Activated CD8-positive, alpha-beta memory T cell treated with anti-CD3 and anti-CD28 coated beads for 24 hours (primary cell): ENCODE measurements at places on chromosomes 2 and 18.
A peak's percentile ranks its signal among the peaks of the same experiment; 100 is the strongest.

DNA sequence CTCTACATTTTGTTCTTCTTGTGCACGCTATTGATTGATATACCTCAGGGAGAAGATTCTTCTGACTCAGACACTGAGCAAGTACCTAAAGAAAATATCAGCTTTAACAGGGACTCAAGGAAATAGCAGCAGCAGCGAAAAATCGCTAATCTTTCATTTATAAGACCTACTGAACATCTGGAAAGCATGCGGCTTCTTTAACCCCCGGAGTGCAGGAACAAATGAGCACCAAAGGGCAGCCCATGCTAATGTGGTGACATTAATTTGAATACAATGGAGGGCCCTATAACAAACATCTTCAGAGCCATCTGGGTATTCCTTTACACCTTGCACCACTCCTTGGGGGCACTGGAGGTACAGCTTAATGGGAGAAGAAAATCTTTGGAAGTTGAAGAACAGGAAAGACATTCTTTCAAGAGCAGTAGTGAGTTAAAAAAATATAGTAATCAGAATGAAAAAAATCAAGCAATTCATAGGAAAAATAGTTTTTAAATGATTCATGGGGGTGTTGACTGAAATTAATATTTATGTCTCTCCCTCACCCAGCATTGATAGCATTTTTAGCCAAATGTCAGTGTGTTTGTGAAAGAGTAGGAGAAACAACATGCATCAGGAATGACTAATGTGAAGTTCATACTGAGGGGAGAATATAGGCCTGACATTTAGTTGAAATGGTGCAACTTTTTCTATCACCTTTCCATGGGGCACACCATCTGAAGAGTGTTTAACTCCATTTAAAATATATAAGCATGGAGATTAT is 281.7 kb downstream of the HRH4 start:
- DNase-seq = no peak

GRCh38 chr2:207434306-207434705 is 95.5 kb upstream of the CREB1 start:
- no peak for DNase-seq

DNA sequence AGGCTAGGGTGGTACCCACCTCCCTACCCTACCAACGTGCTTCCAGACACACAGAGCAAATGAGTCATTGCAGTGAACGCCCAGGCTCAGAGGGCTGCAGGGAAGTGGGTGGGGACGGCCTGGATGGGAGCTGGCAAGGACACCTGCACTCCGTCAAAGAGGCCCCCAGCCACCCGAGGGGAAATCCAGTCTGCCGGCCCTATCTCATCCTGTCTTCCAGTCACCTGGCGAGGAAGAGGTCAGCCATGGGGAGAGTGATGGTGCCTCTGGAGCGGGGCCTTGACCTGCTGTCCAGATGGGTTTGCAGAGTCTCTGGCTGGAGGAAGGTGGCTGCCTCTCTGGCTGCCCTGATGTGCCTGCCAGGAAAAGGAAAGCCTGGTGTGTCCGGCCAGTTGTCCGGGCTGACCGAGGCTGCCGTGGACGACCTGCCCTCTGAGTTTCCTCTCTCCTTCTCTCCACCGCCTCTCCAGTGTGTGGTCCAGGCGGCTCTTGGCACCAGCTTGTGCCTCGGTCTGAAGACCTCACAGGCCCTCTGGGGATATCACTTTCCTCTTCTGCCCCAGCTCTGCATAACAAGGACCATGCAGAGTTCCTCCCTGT is 209.7 kb upstream of the COPS8 start:
- DNase-seq = no peak

DNA sequence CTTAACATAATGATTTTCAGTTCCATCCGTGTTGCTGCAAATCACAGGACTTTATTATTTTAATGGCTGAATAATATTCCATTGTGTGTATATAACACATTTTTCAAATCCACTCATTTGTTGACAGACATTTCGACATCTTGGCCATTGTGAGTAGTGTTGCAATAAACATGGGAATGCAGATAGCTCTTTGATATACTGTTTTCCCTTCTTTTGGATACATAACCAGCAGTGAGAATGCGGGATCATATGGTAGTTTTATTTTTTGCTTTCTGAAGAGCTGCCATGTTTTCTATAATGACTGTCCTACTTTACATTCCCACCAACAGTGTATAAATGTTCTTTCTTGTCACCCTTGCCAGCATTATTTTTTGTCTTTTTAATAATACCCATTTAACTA is 420.3 kb upstream of the CHAC2 start:
- no peak for DNase-seq

- DNase-seq = no peak
Observed at GRCh38 chr2:62339413-62339812, 143.5 kb downstream of the B3GNT2 start.

- no peak for DNase-seq
Observed at GRCh38 chr18:44579028-44579702, 101.5 kb upstream of the SETBP1 start.

DNA sequence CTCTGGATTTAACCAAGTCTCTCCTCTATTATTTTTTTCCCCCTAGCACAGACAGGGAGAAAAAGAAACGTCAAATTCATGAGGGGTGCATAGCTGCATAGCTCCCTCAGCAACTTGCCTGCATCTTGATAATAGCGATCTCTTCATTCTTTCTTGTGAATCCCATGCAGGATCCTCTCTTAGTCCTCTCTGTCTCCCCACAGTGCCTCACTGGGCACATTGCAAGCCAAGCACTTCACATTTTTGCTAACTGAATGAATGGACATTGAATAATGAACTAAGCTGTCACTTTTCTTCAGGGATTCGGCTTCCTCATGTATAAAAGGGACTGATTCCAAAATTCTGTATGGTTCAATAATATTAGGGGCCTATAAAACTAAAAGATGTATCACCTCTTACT is 2.9 kb upstream of the EPB41L3 start:
- DNase-seq = no peak

DNA sequence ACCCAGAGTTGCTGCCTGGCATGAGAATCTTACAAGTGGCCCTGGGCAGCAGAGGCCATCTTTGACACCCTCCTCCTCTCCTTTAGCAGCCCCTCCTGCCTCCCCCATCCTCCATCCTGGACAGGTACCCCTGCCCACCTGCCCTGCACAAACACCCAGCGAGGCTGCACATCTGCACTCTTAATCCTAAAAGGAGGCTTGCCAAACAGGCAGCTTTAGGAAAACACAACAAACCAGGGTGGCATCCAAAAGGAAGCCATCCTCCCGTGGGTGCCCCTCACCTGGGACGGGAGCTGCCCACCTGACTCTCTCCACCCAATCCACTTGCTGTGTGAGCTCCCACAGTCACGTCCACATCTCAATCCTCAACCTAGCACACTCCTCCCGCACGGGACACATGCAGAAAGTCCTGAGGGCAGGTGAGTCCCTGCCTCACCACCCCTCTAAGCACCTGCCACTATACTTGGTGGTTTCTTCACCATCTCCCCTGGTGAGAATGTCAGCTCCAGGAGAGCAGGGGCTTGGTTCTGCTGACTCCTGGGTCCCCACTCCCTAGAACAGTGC is 5.8 kb downstream of the BIN1 start:
- DNase-seq = no peak

DNA sequence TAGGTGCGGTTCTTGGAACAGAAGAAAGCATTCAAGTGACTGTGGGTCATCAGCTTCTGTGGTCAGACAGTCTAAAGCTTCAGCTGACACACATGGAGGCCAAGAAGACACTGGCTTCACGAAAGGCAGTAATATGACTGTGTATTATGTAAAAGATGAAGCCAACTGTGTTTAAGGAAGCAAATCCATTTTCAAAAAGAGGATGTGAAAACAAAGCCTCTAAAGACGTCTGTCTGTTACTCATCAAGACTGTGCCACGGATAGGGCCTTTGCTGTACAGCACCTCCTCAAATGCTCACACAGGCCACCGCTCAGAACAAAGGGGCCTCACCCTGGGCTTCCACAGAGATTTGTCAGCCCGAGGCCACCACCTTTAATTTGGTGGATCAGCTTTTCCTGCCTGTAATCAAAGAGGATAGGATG is 21.1 kb upstream of the TMEM163 start:
- DNase-seq = no peak

- DNase-seq = no peak
Observed at GRCh38 chr2:33806041-33806440, 206.9 kb upstream of the FAM98A start.

DNA sequence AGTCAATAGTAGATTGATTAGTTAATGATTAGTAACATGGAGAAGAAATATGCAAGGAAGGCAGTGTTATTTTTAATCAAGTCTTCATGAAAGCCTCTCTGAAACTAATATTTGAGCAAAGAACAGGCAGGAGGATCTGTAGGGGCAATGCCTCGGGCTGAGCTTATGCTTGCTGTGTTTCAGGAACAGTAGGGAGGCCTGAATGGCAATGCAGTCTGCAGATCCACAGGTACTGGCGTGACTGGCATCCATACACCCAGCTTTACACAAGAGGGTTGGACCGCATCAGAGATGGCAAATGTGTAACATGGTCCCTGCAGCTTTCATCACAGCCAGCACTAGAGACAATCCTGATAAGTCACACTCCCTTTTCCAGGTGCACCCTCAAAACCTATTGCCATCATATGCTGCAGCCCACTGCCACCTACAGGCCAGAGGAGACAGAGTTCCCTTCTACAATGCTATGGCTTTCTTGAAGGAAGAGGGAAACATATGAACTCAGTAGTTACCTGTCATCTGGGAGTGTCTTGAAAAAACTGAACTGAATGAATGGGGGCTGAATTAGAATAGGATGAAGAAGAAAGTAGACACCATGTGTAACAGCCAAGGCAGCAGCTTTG is 582.4 kb upstream of the RAB6C start:
- no peak for DNase-seq

DNA sequence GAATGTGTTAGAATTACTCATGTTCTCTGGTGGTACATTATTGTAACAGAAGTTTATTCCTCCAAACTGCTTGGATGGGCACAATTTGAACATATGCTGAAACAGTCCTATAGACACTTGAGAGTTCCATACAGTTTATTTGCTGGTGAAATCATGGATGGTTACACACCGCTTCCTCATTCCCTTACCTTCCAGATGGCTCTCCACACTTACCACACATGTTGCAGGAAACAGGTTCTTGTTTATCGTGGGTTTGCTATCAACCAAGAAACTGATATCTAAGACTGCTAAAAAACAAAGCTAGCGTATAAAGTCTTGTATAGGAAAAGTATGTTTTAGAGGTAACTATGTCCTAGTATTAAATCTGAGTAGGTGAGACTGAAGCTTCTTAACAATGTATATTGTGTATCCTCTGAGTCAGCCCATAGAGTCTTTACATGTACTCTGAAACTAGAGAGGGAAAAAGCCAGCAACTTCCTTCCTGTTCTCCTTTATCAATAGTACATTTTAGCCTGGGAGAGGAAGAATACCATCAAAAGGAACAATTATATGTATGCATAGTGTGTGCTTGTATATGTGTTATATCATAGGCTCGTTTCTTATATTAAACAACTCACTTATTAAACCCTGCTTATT is 313.1 kb downstream of the PLCL1 start:
- no peak for DNase-seq

- DNase-seq = no peak
Observed at GRCh38 chr2:158973116-158973956, 4.9 kb downstream of the TANC1 start.

DNA sequence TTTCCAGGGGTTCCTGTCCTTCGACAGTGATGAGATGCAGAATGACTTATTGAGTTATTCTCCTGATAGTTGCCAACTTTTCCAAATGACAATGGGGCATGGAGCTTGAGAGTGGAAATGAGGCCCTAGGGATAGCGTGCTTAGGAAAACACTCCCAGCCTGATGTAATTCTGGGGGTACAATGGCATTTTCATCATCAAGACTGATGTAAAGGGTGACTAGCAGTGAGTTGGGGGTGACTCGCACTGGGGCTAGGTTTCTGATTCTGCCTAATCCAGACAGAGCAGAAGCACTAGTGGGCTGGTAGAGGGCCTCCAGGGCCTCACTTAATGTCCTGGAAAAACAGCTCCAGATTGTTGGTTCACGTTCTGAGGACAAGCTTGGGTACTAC is 34.0 kb upstream of the IL37 start:
- no peak for DNase-seq

DNA sequence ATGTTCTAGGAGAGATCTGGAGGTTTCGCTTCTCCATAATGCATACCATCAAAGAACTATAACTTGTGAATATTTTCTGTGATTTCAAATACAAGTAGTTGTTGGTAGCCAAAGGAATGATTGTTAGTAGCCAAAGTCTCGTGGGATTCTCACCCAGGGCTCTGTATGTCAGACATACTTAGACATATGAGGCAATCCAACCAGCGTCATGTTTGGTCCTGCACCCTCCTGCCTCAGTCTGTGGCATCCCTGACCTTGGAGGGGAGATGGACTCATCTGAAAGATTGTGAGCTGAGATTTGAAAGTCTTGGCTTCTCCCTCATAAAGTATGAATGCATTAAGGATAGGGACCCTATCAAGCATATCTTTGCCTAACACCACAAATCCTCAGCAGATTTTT is 81.2 kb downstream of the CTIF start:
- DNase-seq = no peak

DNA sequence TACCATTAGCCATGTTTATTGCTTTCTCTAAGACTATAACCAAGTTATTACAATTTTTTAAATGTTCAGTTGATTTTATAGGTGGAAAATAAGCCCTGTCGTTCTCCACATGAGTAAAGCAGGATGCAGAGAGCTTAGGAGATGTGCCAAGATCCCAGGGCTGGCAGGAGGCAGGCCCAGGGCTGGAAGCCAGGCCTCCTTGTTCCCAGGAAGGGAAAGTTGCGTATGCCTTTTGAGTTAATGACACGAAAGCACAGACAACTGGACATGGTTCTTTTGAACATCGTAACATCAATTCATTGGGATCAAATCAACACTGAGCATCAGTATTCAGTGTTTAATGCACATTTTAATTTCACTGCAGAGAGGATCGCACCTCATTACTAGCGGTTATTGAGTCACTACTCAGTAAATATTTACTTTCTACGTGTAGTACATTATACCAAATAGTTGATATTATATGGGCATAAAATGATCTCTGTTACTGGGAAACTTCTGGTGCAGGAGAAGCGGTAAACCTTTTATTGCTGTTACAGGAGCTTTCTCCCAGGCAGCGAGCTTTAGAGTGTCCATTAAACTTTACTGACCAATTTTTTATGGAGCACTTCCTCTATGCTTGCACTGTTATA is 60.0 kb downstream of the RNF144A start:
- DNase-seq = no peak

- no peak for DNase-seq
Observed at GRCh38 chr2:193841384-193842150, 1646.8 kb upstream of the TMEFF2 start.

GRCh38 chr2:121063471-121063870 is 221.5 kb downstream of the TFCP2L1 start:
- no peak for DNase-seq

DNA sequence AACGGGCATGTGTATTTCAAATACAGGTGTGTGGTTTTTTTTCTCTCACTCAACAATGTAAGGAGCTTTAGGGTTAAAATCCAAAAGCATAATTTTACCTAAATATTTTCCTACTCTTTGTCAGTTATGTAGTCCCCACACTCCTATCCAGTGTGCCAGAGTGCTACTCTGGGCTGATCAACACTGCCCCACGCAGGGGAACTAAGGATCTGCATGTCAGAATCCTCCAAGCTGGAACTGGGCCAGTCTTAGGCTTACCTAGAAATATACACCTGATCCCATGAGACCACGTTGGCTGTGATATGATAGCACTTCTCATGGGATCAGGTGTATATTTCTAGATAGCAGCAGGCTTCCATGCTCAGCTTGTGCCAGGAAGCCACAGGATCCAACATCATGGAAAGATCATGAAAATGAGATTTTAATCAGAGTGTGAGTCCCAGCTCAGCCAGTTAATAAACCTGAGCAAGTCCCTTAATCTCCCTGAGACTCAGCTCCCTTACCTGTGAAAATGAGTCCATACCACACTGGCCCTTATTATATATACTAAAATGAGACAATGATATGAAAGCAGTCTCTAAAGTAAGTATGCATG is 29.7 kb downstream of the CCDC141 start:
- DNase-seq = peak; percentile 72
